NCI-H1930 (cell line): ENCODE measurements at places on chromosomes 11 and 22.

DNA sequence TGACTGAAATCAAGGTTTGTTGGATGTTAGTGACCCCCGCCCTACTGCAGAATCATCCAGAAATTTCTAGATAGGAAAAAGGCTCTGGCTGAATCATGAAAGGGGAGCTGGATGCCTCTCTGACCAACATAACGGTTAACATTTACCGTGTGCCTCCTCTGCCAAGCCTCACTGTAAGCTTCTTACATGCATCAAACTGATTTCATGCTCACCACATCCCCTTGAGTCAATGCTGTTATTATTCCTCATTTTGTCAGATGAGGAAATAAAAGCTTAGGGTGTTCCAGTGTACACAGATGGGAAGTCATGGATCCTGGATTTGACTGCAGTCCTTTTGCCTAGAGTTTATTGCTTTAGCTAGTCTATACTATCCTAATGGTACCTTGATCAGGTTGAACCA lies 5.9 kb upstream of the HMOX1 start:
- DNase-seq, result no peak

DNA sequence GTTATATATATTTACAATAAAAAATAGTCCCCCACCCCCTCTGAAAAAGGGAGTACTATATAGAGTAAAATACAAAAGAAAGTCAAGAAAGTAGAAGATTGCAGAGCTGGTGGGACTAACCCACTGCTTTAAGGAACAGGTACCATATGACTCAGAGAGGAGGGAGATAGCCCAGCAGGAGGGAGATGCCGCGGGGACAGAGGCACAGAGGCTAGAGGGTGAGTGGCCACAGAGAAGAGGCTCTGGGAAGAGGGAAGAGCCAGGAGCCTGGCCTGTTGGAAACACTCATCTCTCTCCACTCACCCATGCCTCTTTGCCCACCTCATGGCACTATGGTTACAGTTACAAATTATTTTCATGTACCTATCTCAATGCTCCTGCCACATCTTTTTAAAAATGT lies 53.6 kb upstream of the LYVE1 start:
- DNase-seq, result no peak

DNA sequence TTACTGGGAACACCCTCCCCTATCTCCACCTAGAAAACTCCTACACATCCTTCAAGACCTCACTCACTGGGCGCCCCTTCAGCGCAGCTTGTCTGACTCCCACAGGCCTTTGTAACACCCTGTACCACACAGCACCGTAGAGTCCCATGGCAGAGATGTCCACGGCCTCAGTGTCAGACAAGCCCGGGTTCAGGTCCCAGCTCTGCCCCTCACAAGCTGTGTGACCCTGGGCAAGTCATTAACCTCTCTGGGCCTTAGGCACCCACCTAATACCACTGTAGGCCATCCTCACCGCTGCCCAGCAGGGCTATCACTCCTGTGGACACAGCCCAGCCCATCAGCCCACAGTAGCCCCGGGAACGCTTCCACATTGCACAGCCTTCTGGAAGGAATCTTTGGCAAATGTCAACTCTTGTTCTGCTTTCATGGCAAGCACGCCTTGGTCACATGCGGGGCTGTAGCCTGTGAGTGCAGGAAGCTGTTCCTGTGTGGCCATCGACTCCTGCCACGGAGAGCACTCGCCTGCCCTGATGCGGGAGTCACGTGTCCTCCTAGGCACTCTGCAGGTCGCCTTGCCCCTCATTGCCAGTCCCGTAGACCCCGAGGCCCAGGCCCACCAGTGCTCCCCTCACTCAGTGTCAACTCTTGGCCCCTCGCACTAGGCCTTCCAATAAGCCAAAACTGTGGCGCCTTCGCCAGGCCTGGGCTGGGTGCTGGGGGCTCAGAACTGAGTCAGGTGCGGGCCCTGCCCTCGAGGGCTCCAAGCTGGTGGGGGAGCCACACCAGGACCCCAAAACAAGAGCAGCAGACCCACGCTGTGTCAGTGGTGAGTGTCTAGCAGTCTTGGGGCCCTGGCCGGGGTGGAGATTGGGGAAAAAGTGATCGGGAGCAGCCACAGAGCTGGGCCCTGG lies 32.9 kb upstream of the RFPL3 start:
- DNase-seq, result no peak

DNA sequence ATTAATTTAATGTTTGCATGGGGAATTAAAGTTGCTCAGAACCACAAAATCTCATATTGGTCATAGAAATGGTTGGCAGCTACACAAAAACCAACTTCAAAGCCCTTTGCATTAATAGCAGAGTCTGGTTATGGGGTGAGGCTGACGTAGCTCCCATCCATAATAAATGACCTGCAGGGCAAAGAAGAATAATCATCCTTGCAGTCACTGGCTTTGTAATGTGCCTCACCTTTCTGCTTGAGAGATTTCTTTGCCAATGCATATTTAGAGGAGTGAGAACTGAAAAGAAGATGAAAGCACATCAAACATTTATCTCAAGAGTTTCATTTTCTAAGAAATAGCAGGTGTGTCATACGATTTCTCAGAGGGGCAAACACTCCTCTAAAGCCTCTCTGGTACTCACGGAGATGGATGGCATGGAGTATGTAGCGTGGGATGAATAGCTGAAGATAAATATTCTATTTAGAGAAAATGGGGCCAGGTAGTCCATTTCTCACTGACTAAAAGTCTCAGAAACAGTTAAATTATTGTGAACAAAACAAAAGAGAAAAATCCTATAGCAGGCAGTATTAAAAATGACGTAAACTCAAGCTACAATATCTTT lies 1491.9 kb downstream of the FAM181B start:
- DNase-seq, result no peak

DNA sequence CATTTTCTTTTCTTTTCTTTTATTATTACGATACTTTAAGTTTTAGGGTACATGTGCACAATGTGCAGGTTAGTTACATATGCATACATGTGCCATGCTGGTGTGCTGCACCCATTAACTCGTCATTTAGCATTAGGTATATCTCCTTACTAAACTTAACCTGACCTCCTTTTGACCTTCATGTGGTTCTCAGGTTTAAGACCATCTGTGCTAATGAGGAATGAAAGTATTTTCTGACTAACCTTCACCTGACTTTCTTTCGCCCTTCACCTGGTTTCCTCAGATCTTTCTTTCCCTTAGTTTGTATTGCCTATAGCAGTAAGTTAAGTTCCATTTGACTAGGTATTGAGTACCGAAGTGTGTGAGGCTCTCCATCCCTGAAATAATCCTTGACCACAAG lies 6.5 kb downstream of the EXPH5 start:
- DNase-seq, result no peak
